SK-N-SH (cell line): ENCODE measurements at places on chromosomes 5 and 9. TPM values are rescaled to one million over a fixed set of nuclear protein-coding genes. Genes with fewer than 3 reads are reported as not detected.

PCDHGA5 gene
- polyA plus RNA-seq = 0.57 and 0.71 TPM in 2 replicates

SPINK13 gene
- not detected in 2 replicates for polyA plus RNA-seq

DND1 gene
- 1.2 and 2.1 TPM in 2 replicates for polyA plus RNA-seq

ARL14EPL gene
- not detected in 2 replicates for polyA plus RNA-seq

LMNB1 gene
- 20.8 and 34.9 TPM in 2 replicates for polyA plus RNA-seq

TRIM36 gene
- 0.16 and 0.42 TPM in 2 replicates for polyA plus RNA-seq

TMEM252 gene
- polyA plus RNA-seq = not detected in 2 replicates

RASGRF2 gene
- polyA plus RNA-seq = under 0.01 TPM in 1 of 2 replicates, not detected in the other

DRD1 gene
- 0.02 TPM in 1 of 2 replicates, not detected in the other for polyA plus RNA-seq

SPATA31D4 gene
- polyA plus RNA-seq = not detected in 2 replicates

SURF4 gene
- 156 and 165 TPM in 2 replicates for polyA plus RNA-seq

IL33 gene
- not detected in 2 replicates for polyA plus RNA-seq

ADAMTS2 gene
- 0.12 and 0.57 TPM in 2 replicates for polyA plus RNA-seq

CD274 gene
- 25.8 and 30.9 TPM in 2 replicates for polyA plus RNA-seq

CDHR2 gene
- 0.02 TPM in 1 of 2 replicates, not detected in the other for polyA plus RNA-seq

PGM5 gene
- polyA plus RNA-seq = 0.10 TPM in 1 of 2 replicates, not detected in the other
